ENCODE measurements at places on chromosomes 2 and 18. TPM values are rescaled to one million over a fixed set of nuclear protein-coding genes. Genes with fewer than 3 reads are reported as not detected.
A peak's percentile ranks its signal among the peaks of the same experiment; 100 is the strongest.

The TCF23 gene
- total RNA-seq = 1.2 TPM

The UGT1A10 gene
- total RNA-seq = not detected

The IL37 gene
- not detected for total RNA-seq

The AKAIN1 gene
- not detected for total RNA-seq

The CAPN14 gene
- 0.15 TPM for total RNA-seq

The MORN2 gene
- total RNA-seq = 18.4 TPM

The MROH2A gene
- not detected for total RNA-seq

DNA sequence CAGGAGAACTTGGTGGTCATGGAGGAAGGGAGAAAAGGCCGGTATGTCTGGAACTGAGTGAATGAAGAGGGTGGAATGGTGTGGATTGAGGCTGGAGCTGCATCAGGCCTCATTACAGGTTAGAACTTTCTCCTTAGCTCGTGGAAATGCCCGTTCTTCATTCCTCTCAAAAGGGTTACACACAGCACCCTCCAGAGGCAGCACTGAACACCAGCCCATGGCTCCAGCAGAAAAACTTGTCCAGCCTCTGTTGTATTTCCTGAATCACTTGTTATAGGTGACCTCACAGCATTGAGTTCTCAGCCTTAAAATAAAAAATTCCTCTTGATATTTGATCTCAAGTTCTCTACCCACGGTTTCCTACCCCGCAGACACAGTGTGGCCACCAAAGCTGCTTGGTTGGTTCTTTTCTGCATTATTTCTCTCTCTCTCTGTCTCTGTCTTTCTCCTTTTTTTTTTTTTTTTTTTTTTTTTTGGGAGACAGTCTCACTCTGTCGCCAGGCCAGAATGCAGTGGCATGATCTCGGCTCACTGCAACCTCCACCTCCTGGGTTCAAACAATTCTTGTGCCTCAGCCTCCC, 89.6 kb downstream of the ITGB1BP1 start:
- DNase-seq = no peak
- H3K4me1 ChIP-seq = peaks cover 42% of the 10 kb centered on the region
- H3K36me3 ChIP-seq = peaks cover 6% of the 10 kb centered on the region
- H3K27ac ChIP-seq = no peak overlapping the region
- no peak overlapping the region for H3K4me3 ChIP-seq

DNA sequence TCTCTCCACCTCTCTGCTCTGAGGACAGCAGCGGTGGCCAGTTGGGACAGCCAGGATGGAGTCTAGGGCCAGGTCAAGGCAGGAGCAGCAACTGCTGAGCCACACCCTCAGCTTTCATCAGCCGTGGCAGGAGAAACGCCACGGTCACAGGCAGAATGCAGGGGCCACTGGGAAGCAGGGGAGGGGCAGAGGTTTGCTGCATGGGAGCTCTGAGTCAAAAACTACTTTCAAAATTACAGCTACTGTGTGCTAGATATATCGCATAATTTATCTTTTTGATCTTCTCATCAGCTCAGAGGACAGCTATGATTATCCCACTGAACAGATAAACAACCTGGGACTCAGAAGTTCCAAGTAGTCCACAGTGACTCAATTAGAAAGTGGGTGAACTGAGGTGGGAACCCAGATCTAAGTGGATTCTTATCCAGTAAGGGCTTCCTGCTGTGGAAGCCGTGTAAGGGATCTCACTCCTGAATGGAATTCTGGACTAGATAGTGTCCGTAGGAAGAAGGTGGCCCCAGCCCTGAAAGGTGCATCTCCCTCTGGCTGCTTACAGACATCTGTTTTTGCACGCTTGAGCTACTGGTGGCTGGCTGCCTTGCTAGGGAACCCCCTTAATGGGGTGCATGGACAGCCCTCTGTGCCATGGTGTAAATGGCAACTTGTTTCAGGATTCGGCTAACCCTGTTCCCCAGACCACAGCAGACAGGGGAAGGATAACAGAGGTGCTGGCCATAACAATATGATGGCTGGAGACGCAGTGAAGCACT, 194.6 kb upstream of the SMAD2 start:
- H3K4me1 ChIP-seq = peaks cover 10% of the 10 kb centered on the region
- DNase-seq = no peak
- no peak overlapping the region for H3K4me3 ChIP-seq
- H3K36me3 ChIP-seq = no peaks in the 10 kb centered on the region
- H3K27ac ChIP-seq = no peak overlapping the region
- H3K27me3 ChIP-seq = no peaks in the 10 kb centered on the region

DNA sequence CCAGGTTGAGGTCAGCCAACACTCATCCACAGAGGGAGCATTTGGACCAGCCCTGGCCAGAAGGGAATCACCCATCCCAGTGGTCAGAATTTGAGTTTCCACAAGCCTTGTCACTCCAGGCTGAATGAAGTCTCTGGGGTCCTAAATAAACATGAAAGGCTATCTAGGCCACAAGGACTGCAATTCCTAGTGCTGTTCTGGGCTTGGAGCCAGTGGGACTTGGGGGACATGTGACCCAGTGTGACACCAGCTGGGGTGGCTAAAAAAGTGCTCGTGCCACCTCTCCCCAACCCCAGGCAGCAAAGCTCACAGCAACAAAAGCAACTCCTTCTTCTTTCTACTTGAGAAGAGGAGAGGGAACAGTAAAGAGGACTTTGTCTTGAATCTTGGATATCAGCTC, 91.7 kb downstream of the MDH1 start:
- H3K4me1 ChIP-seq = no peaks in the 10 kb centered on the region
- no peaks in the 10 kb centered on the region for H3K36me3 ChIP-seq
- H3K27me3 ChIP-seq = no peaks in the 10 kb centered on the region
- H3K27ac ChIP-seq = no peak overlapping the region

- DNase-seq = peak; percentile 74
- no peaks in the 10 kb centered on the region for H3K27me3 ChIP-seq
- H3K27ac ChIP-seq = peak overlapping the region; percentile 76
- H3K36me3 ChIP-seq = no peaks in the 10 kb centered on the region
- no peak overlapping the region for H3K4me3 ChIP-seq
Measured at GRCh38 chr2:98508709-98509066, 64.0 kb downstream of the INPP4A start.

DNA sequence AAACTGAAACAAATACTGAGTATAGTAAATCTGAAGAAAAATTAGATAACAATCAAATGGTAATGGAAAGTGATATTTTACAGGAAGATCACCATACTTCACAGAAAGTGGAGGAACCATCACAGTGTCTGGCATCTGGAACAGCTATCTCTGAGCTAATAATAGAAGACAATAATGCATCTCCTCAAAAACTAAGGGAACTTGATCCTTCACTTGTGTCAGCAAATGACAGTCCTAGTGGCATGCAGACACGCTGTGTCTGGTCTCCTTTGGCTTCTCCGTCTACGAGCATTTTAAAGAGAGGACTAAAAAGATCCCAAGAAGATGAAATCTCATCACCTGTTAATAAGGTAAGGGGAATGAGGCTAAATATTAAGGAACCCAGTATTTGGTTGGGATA, 56.1 kb downstream of the RIF1 start:
- H3K27me3 ChIP-seq = no peaks in the 10 kb centered on the region
- peaks cover 95% of the 10 kb centered on the region for H3K36me3 ChIP-seq
- no peak overlapping the region for H3K27ac ChIP-seq
- H3K4me1 ChIP-seq = no peaks in the 10 kb centered on the region
- no peak for DNase-seq

GRCh38 chr2:125746321-125747164, 909.4 kb upstream of the GYPC start:
- no peaks in the 10 kb centered on the region for H3K27me3 ChIP-seq
- no peak overlapping the region for H3K4me3 ChIP-seq
- no peak for DNase-seq
- no peak overlapping the region for H3K27ac ChIP-seq

GRCh38 chr2:64019083-64019974, at the start of gene VPS54:
Gene VPS54, minus strand, starts transcription at chr2:64019428. Its CDS starts 35,429 bp downstream, at chr2:63983999.
- peaks cover 52% of the 10 kb centered on the region for H3K4me1 ChIP-seq
- H3K27ac ChIP-seq = peak within 1 kb of the TSS; percentile 90
- H3K36me3 ChIP-seq = no peaks in the 10 kb centered on the region

DNA sequence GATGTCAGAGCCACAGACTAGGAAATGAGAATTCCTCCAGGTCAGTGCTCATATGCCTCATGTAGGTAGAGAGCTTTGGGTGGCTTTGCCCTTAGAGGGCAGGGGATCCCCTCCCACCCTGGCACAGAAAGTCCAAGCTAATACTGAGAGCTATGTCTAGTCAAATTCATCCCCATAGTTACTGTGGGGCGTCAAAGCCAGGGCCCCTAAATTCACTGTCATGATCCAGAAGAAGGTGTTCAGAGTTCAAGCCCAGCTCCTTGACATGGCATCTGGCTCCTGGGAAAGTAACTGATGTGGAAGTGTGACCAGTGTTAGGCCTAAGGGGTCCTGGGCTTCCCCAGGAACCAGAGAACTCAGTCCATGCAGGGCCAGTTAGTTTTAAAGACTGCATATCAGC, 1.8 kb downstream of the THNSL2 start:
- no peak for DNase-seq
- no peak overlapping the region for H3K27ac ChIP-seq
- H3K4me3 ChIP-seq = no peak overlapping the region
- H3K4me1 ChIP-seq = peaks cover 10% of the 10 kb centered on the region
- no peaks in the 10 kb centered on the region for H3K27me3 ChIP-seq

- H3K36me3 ChIP-seq = no peaks in the 10 kb centered on the region
- no peak for DNase-seq
- H3K4me3 ChIP-seq = no peak overlapping the region
- H3K27me3 ChIP-seq = no peaks in the 10 kb centered on the region
- H3K4me1 ChIP-seq = no peaks in the 10 kb centered on the region
Measured at GRCh38 chr2:62586981-62587380, 81.0 kb upstream of the TMEM17 start.

DNA sequence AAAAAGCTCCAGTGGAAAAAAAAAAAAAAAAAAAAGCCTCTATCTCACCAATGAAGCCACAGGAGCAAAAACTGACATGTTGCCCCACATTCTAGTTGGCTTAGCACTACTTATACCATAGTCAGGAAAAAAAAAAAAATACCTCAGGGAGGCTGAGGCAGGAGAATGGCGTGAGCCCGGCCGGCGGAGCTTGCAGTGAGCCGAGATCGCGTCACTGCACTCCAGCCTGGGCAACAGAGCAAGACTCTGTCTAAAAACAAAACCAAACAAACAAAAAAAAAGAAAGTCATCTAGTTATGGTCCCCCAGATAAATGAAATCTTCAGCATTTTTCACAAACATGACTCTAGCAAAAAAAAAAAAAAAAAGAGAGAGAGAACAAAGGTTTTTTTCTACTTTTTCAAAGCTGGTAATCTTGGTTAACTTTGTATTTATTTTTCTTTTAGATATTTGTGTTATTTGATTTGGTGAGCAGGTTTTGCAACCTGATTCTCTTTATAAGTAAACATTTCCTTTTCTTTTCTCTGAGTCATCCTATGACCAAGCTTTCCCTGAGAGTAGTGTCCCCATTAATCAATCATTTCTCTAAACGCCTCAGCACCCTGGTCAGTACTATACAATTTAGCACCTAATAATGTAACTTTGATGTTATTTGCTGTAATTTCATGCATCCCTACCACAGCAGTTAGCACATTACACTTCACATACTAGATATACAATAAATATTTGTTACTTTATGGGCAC, 273.7 kb upstream of the PIK3C3 start:
- no peak overlapping the region for H3K27ac ChIP-seq
- H3K36me3 ChIP-seq = no peaks in the 10 kb centered on the region
- no peaks in the 10 kb centered on the region for H3K27me3 ChIP-seq
- no peaks in the 10 kb centered on the region for H3K4me1 ChIP-seq

GRCh38 chr18:34942975-34943374, 98.2 kb upstream of the MAPRE2 start:
- H3K36me3 ChIP-seq = no peaks in the 10 kb centered on the region
- no peak overlapping the region for H3K27ac ChIP-seq
- H3K27me3 ChIP-seq = no peaks in the 10 kb centered on the region
- no peaks in the 10 kb centered on the region for H3K4me1 ChIP-seq
- DNase-seq = no peak
- no peak overlapping the region for H3K4me3 ChIP-seq

DNA sequence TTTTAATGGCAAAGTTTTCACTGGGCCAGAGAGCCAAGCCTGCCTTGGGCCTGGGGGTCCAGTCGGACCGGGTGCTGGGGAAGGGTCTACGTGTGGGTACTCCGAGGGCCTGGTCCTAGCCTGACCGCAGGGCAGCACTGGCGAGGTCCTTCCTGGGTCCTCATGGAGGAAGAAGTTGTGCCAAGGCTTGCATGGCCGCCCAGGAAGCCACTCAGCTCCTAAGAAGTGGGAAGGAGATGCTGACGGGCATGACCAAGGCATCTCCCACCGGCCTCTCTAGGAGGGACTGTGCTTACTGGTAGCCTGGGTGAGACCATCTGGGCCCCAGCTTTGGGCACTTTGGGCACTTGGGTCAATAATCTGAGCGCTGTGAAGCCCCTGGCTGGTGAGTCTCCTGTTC, 22.6 kb downstream of the CIB4 start:
- H3K27me3 ChIP-seq = peaks cover 6% of the 10 kb centered on the region
- no peak overlapping the region for H3K27ac ChIP-seq

DNA sequence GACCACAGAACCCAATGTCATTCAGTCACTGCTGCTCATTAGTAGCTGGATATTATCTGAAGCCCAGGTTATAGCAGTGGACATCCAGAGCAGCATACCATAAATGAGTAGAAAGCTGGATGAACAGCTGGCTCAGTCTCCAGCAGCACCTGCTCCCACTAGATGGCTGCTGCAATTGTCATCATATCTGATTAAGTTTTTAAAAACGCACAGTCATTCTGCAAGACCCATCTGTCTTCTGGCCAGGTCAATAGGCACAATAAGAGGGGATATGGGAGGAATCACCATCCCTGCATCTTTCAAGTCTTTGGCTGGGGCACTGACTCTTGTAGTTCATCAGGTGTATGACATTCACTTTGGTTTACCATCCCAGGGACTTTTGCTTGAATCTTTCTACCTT, 55.1 kb upstream of the XDH start:
- H3K4me3 ChIP-seq = no peak overlapping the region
- H3K27ac ChIP-seq = no peak overlapping the region
- no peak for DNase-seq
- no peaks in the 10 kb centered on the region for H3K36me3 ChIP-seq

GRCh38 chr2:46329803-46330775, 32.9 kb downstream of the EPAS1 start:
- no peak overlapping the region for H3K4me3 ChIP-seq
- peak overlapping the region; percentile 56 for H3K27ac ChIP-seq
- H3K4me1 ChIP-seq = peaks cover 97% of the 10 kb centered on the region
- no peaks in the 10 kb centered on the region for H3K27me3 ChIP-seq
- H3K36me3 ChIP-seq = peaks cover 4% of the 10 kb centered on the region

DNA sequence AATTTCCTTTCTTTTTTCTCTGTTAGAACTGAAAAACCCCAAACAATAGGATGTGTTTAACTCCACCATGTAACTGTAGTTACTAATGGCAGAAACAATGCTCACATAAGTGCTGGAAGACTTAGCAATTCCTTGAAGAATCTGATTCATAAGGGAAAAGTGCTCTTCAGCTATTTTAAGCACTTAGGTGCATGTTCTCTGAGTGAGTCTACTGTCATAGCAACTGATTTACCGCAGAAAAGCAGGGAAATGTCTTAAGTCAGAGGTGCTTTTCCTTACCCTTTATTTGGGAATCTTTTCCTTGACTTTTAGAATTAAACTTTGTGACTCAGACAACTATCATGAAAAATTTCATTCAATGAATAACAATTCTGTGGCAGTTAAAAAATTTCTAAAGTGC, 65.4 kb upstream of the NABP1 start:
- no peak overlapping the region for H3K27ac ChIP-seq
- DNase-seq = no peak
- peaks cover 6% of the 10 kb centered on the region for H3K4me1 ChIP-seq

Data from lower lobe of right lung (tissue), 2 donors.